ENCODE measurements at places on chromosomes 1 and 21. TPM values are rescaled to one million over a fixed set of nuclear protein-coding genes. Genes with fewer than 3 reads are reported as not detected.

DNA sequence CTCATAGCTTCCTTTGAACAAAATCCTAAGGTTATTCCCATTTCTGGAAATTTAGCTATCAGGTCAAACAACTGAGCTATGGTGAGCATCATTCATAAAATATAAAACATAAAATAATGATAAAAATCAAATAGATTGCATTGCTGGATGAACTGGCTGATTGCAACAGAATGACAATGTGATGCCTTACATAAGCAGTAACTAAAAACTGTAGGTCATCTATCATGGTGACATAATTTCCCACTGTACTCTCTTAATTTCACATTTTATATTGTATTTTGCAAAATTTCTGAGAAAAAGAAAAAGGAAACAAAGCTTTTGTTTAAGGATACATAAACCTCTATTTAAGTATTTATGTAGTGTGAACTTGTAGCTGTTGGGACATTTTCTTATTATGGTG lies 4.6 kb downstream of the PTGER3 start:
- DNase-seq = no peak

- DNase-seq = no peak
Measured at GRCh38 chr1:101262060-101262459, 25.2 kb downstream of the S1PR1 start.

DNA sequence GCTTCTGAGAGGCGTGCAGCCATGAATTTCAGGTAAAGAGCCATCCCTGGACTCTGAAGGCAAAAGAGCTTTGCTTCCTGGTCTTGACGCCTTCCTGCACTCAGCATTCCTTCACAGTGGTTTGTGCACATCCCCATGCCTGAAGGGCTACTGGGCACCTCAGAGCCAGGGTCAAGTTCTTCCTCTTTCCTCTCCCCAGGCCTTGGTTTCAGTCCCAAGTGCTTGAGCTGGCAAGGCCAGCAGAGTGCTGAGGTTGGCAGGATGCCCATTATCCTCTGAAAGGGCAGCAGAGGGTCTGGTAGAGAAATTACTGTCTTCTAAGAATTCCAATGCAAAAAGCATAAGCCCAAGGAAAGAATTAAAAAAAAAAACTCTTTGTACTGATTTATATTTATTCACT lies 1064.9 kb downstream of the TTLL7 start:
- no peak for DNase-seq

- DNase-seq = no peak
Measured at GRCh38 chr1:155253797-155254196, 1.5 kb downstream of the ENTREP3 start.

DNA sequence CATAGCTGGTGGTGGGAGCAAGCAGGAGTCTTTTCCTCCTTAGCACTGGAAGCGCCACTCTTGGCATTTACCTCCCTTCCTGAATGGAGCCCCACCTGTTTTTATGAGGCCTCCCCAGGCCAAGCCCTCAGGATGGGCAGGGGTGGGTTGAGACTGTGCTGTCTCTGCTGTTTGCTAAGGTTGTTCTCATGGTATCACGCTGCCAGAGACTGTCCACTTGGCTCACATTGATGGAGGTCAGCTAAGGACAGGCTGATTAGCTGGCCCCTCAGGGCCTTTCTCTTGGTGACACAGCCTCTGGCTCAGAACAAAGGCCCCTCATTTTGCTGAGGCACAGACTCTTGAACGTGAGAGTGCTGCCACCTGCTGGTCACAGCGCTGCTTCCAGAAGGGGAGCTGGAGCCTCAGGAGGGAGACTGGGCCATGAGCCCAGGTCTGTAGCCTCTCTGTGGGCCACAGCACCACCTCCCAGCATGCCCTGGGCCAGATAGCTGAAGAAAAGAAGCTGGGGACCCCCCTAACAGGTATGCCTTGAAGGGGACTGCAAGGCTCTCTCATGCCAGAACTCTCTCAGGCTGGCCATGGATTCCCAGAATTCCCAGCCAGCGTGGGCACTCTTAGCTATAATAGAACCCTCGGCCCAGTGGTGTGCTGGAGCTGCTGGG lies 85.6 kb downstream of the CD58 start:
- peak; percentile 87 for DNase-seq

DNA sequence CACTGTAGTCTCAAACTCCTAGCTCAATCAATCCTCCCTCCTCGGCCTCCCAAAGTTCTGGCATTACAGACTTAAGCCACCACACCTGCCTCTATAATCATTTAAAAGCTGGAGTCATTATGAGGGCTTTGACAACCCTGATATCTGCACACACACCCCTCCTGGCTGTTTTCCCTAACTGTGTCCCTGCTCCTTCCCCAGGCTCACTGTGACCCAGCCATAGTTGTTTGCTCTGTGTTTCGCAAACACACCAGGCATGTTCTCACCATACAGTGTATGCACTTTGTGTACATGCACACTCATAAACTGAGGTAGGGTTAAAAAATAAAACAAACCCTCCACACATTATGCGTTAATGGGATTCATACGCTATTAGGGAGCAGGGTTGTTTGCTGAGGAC lies 21.8 kb upstream of the IL20 start:
- DNase-seq = no peak

DNA sequence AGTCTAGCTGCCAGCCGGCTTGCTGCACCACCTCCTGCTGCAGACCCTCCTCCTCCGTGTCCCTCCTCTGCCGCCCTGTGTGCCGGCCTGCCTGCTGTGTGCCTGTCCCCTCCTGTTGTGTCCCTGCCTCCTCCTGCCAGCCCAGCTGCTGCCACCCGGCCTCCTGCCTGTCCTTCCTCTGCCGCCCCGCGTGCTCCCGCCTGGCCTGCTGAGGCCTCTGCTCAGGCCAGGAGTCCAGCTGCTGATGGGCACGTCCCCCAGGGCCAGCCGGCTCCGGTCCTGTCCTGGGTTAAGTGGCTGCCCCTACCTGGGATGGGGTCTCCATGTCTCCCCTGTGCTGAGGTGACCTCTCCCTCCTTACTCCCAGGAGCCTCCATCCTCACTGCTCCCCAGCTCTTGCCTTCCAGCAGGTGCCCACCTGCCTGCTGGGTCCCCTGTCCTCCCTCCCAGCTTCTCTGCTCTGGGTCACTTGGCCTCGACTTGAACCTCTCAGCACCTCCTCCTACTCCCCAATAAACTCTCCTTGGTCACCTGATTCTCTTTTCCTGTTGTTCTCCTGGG lies 870 bp downstream of the KRTAP10-8 start:
- no peak for DNase-seq

DNA sequence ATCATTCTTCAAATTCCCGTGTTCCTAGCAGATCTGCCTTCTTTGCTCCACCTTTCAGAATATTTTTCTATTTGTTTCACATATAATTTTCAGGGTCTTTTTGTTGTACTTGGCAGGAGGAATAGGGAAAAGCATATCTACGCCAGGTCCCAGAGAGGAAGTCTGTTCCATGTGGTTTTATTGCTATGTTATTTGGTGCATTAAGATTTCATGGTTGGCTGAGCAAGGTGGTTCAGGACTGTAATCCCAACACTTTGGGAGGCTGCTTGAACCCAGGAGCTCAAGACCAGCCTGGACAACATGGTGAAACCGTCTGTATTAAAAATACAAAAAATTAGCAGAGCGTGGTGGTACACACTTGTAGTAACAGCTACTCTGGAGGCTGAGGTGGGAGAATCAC lies 36.1 kb downstream of the COL6A1 start:
- DNase-seq = no peak

- no peak for DNase-seq
Measured at GRCh38 chr1:22197644-22198043, 54.7 kb upstream of the WNT4 start.

DNA sequence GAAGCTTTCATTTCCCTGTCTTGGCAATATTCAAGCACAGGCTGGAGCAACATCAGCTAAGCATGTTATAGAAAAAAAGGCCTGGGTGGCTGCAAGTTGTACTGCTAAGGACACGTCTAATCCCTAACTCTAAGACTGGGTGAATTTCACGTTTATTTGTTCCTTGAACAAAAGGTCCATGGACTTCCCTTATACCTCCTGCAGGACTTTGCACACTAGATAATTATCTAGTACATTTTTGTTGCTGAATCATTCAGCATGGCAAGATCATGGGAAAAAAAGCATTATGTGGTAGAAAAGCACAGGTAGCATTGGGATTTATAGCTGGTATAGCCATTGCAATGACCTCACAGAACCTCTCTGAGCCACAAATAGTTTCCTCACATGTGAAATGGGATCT lies 130.7 kb upstream of the DMRTA2 start:
- DNase-seq = no peak

GRCh38 chr1:185821612-185822385 lies 87.6 kb downstream of the HMCN1 start:
- DNase-seq = no peak

DNA sequence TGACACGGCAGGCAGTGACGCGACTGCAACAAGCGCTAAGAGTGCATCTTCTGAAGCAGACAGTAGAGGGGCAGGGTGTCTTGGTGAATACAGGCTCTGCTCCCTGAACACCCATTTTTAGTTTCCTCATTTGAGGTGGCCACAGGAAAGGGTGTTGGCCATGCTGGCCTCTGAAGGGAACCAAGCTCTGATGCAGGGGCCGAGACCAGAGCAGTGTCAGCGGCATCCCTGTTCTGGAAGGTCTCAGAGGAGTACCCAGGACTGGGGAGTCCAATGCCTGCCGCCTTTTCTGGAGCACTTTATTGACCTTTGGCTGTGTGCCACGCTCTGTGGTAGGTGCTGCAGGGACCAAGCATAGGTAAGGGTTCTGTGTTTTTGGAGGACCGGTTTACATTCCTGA lies 100.4 kb downstream of the KCNJ6 start:
- no peak for DNase-seq

- DNase-seq = no peak
Measured at GRCh38 chr1:222728746-222729145, 8.3 kb upstream of the FAM177B start.

- peak; percentile 93 for DNase-seq
Measured at GRCh38 chr1:226814751-226815537, 55.5 kb upstream of the PSEN2 start.

- no peak for DNase-seq
Measured at GRCh38 chr1:117143172-117143571, 21.6 kb upstream of the TRIM45 start.

DNA sequence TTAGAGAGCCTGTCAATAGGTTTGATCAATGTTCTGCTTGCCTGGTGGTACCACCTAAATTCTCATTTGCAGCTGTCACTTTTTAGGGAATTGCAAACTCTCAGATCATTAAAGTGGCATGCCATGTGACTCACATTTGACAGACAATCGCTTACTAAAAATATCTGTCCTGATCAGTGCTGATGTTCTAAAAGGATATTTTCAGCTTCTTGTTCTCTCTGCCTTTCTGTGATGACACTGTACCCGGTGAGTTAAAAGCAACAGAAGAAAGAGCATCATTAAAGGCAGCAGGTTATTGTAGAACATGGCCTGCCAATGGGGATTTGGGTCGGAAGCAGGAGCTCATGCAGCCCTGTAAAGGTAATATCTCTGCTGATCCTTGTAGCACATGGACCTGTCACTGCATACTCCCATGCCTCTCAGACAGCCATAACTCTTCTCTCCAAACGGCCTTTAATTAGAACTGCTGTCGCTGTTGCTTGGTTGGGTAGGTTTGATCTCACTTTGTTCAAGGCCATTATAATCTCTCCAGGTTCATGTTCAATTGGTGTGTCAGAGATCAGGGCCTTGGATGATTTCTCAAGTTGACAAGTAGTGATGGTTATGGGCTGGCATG lies 441.3 kb upstream of the DEPDC1 start:
- no peak for DNase-seq

- DNase-seq = no peak
Measured at GRCh38 chr1:176854758-176855745, 309.5 kb downstream of the ASTN1 start.

GRCh38 chr1:227395426-227396028 lies 77.2 kb upstream of the CDC42BPA start:
- no peak for DNase-seq

GRCh38 chr1:231653632-231654031 lies 27.0 kb downstream of the DISC1 start:
- DNase-seq = no peak

DNA sequence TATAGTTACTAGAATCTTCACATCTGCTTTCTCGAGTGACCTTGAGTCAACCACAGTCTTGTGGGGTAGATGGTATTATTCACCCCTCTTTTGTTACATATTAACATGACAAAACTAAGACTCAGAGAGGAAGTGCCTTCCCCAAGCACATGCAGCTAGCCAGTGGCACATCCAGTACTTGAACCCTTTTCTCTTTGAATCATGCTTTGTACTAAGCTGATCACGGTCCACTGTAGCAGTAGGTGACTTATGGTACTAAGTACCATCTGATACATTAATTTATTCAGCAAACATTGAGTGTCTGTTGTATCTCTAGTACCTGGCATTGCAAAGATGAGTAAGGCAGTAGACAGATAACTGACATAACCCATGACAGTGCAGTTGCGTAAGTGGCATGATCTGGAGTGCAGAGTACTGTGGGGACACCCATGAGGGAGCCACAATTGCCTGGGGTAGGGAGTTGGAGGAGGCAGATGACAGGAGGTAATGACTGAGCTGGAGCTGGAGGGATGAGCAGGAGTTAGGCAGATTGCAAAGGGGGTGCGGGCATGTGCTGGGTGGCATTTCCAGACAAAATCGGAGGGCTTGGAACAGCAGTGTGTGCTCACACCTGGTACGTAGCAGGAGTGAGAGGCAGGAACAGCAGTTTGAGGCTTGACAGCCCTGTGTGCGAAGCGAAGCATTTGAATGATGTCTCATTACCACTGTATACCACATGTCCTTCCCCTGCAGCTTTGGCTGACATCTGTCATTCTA lies 29.8 kb downstream of the UCK2 start:
- no peak for DNase-seq

DNA sequence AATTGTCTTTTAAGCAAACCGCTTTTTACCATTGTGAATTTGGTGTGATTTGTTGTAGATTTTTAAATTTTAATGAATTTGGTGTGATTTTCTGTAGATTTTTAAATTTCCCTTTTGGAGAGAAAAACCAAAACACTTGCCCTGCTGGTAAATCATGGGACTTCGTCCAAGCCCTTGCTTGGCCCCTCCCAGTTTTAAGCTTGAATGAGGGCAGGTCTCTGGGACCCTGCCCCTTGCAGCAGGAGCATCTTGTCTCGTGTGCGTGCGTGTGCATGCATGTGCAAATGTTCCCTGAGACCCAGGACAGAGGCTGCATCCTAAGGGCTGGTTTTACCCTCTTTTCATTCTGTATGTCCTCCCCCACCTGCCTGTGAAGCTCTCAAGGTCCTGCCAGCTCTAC lies 248.6 kb downstream of the GREM2 start:
- no peak for DNase-seq

MCOLN2 gene
- 3.8 TPM for total RNA-seq

KRTAP19-6 gene
- total RNA-seq = not detected

CHRM3 gene
- 4.8 TPM for total RNA-seq

C1orf94 gene
- total RNA-seq = not detected

ESPN gene
- 10.8 TPM for total RNA-seq

GRHL3 gene
- total RNA-seq = 0.98 TPM

CFAP74 gene
- 0.98 TPM for total RNA-seq

OR2L5 gene
- total RNA-seq = 0.66 TPM

ZBTB17 gene
- 38.5 TPM for total RNA-seq
